ENCODE measurements at places on chromosomes 5 and 9. TPM values are rescaled to one million over a fixed set of nuclear protein-coding genes. Genes with fewer than 3 reads are reported as not detected.

DNA sequence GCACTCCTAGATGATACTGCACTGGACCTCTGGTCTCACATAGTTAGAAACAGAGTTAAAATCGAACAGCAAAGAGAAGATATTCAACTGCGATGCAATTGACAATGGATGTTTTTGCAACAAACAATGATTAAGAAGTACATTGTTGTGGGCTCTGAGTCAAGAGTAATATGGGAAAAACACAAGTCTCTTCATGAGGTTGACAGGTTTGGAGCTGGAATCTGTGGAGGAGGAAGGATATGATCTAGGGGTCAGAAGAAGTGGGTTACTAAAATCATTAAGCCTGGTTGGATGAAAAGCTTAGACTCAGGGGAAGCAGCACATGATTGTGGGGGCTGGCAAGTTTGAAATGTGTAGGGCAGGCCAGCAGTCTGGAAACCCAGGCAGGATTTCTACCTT, 53.1 kb downstream of the PDCD1LG2 start:
- DNase-seq = no peak

DNA sequence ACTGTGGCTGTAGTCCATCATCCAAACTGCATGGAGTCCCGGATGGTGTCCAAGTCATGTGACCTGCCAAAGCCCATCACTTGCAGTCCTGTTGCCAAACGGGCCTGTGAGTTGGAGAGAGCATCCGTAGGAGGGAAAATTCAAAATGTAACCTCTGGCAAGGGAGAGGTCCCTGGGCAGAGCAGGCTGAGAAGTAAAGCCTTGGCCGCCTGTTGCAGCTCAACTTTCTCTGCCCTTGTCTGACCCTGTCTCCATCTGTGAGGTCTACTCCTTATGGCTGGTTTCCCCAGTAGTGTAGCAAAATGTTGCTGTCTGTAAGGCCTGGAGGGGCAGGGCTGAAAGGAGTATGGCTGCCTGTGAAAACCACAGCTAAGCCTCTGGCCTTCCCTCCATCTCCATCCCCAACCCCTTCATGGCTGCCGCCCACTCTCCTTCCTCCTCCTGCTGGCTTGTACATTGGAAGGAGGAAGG, 163.5 kb downstream of the SEMA6A start:
- DNase-seq = no peak

- no peak for DNase-seq
Measured at GRCh38 chr9:77677957-77678535, 29.9 kb upstream of the GNA14 start.

The PCDHA12 gene
- total RNA-seq = not detected

- DNase-seq = no peak
Measured at GRCh38 chr5:5795074-5795771, 372.7 kb downstream of the ICE1 start.

DNA sequence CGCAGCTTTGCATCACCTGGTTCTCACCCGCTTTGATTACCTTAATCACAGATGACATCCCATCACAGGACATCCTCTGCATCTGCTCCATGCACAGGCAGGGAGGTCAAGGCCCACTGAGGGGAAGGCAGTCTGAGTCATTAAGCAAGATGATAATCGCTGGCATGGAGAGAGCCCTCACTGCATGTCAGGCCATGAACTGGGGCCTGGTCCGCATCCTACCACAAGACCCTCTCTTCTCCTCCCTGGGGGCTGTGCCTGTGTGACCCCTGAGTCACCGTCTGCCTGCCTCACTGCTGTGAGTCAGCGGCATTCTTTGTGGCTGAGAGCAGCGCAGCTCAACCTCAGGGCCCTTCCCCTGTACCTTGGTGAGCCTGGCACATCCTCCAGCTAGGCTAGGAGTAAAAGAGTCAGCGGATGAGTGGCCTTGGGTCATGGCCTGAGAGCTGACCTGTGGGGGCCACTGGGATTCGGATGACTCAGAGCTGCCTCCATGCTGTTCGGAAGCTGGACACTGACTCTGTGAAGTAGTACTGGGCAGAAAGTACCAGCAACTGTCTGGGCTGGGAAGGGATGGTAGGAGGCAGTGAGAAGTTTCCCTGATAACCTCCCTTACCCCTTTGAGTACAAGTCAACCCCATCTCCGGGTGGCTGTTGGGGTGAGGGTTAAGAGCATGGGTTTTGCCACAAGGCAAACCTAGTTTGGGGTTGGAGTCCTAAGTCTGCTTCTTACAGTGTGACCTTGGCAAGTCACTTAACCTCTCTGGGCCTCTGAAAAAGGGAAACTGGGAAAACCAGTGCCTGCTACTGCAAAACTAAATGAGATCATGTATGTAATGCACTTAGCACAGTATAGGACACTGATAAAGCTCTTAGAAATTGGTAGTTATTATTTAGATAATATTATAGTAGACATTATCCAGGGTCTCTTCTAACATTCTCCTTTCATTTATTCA, 14.6 kb upstream of the ARSI start:
- DNase-seq = peak; percentile 95

- peak; percentile 38 for DNase-seq
Measured at GRCh38 chr5:107135391-107135790, 535.3 kb downstream of the EFNA5 start.

- peak; percentile 86 for DNase-seq
Measured at GRCh38 chr9:105187781-105188180, 56.7 kb upstream of the SLC44A1 start.

The GM2A gene
- total RNA-seq = 18.5 TPM

DNA sequence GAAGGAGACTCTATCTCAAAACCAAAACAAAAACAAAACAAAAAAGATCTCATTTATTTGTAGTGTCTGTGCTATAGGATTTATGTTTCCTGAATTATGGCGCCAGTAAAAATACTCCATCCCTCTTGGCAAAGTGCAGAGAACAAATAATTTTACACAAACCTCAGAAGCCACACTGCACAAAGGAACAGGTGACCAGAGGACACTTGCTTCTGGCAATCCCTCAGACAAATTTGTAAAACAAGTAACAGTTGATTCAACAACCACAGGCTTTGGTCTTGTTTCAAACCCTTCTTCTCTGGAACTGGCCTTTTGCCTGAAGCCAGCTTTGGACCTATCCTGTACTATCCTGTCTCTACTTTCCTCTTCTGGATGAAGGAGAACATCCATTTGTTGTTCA, 502.1 kb downstream of the DMAC1 start:
- DNase-seq = no peak

DNA sequence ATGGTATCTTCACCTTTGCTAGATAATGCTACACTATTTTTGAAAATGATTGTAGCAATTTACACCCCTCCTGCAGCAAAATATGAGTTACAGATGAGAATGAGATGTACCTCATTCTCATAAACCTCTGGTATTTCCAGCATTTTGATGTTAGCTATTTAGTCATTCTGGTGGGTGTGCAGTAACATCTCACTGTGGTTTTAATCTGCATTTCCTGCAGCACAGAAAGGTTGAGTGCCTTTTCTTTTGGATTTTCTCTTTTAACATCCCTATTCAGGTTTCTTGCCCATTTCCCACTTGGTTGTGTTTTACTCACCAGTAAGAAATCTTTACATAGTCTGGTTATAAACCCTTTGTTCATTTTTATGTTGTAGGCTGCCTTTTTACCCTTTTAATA, 206.2 kb downstream of the NR3C1 start:
- DNase-seq = peak; percentile 28

DNA sequence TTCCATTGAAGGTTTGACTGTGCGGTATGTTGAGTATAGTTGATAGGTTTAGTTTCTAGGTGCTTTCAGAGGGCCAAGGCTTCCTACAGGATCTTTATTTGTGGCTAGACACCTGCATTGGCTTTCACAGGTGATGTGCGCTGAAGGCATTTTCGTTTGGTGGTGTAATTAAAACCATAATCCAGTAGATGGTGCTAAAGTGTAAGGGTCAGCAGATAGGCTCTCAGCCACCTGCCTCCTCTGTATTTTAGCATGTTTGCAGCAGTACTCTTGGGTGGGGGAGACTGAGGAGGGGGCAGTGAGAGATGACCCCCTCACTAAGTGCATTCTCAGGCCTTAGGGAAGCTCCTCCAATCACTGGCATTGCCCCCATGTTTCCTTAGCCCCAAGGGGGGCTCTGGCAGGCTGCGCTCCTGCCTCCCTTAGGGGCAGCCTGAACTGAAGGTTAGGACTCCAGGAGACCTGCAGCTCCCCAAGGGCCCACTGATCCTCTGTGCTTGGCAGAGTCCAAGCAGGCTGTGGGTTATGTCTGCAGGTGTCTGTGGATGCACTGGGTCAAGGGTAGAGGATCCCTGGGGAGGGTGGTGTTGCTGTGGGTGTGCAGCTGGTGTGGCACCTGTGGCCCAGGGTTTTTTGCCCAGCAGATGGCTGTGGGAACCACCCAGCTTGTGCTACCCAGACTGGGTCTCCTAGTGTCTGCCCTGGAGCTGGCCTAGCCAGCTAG, 23.4 kb downstream of the CDK20 start:
- DNase-seq = peak; percentile 34

- peak; percentile 74 for DNase-seq
Measured at GRCh38 chr9:13278368-13279246, 885 bp downstream of the MPDZ start.

- peak; percentile 0 for DNase-seq
Measured at GRCh38 chr5:167389537-167389936, 901.9 kb upstream of the WWC1 start.

DNA sequence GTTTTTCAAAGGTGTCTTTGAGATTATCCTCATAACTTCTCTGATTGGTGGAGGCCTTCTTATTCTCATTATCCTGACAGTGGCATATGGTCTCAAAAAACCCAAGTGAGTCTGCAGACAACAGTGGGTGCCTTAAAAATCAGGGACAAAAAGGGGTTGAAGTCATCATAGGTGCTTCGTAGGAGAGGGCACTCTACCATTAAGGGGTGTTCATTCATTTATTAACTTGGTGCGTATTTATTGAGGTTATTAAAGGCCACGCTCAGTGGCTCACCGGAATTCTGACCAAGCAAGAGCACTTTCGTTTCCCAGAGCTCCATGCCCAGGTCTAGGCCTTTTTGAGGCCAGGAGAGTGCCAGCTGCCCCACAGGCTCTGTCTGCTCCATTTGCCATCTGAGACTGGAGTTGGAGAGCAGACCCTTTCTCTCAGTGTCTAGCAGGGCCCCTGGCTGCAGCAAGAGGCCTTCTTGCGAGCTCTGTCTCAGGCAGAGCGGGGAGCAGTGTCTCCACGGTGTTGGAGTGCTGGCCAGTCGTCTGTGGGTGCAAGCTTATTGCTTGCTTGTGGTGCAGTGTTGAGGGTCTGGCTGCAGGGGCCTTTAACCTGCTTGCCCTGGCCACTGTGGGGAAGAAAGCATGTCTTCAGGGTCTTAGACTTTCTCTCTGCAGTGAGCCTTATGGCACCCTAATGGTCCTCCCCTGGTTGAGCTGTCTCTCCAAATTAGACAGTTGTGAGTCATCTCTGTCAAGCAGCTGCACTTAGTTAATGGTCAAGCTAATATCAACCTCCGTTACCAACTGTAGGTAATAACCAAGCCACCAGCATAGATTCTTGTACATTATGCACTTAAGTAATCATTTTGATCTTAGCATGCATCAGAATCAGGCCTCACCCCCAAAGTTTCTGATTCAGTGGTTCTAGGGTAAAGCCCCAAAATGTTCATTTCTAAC, 62.6 kb downstream of the IL31RA start:
- no peak for DNase-seq

DNA sequence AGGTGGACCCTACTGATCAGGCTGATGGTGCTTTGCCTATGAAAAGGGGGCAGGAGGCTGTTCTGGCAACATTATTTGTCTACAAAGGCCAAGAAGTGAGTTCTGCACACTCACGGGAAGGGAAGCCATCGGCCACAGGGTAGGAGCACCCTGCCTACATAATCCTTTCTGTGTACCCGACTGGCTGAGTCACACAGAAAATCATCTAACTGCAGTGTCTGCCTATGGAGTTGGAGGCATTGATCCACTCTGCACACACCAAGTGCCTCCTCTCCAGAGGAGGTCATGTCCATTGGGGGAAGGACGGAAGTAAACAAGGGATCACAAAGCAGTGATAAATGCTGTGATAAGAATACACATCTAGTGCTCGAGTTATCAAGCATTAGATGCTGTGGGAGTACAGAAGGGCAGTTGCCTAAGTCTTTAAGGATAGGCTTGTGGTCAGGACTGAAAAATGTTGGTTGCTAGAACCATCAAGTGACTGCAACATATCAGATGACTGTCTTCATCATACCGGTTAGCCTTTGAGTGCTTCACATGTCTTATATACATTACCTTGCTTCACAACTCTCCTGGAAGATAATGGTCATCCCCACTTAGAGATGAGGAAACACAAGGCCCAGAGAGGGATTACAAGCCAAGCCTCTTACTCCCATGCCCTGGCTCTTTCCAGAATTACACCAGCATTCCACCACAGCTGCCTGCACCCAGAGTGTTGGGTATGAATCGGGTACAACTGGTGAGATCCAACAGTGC, 1.3 kb upstream of the SLC2A8 start:
- no peak for DNase-seq

- DNase-seq = no peak
Measured at GRCh38 chr5:153159616-153160015, 330.9 kb upstream of the GRIA1 start.

The FREM1 gene
- total RNA-seq = not detected

The ENTPD8 gene
- total RNA-seq = not detected

DNA sequence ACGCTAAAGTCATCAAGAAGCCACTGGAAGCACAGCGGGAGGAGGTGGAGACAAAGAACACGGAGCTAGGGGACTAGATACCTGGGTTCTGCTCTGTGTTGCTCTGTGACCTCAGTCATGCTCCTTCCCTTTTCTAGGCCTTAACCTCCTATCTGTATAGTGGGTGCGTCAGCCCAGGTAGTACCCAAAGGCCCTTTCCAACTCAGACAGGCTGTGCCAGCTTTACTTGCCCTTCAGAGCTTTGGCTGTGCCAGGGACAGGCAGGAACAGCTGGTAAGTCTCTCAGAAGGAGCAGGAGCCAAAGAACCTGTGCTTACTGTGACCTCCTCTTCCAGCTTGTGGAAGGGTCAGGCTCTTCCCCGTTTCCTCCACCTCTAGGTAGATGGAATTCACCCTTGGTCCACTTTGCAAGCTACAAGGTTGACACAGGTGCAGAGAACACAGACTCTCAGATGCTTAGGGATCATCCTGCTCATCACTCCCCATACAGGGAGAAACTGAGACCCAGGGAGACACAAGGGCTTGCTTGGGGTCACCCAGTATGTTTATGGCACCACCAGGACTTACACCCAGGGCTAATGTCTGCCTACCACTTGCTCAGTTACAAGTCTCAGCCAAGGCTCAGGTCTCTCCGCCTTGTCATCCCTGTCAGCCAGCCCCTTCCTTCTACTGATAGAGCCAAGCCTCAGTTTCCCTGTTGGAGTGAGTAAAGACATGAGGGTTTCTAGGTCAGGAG, 1.7 kb downstream of the CCDC69 start:
- DNase-seq = no peak

- DNase-seq = no peak
Measured at GRCh38 chr9:75106857-75107256, 18.5 kb downstream of the OSTF1 start.

Measured in IMR-90 (cell line).